ENCODE measurements at places on chromosomes 16 and 17.

- no peak for DNase-seq
These were observed 35.7 kb downstream of the ATF7IP2 start for GRCh38 chr16:10421596-10421995.

DNA sequence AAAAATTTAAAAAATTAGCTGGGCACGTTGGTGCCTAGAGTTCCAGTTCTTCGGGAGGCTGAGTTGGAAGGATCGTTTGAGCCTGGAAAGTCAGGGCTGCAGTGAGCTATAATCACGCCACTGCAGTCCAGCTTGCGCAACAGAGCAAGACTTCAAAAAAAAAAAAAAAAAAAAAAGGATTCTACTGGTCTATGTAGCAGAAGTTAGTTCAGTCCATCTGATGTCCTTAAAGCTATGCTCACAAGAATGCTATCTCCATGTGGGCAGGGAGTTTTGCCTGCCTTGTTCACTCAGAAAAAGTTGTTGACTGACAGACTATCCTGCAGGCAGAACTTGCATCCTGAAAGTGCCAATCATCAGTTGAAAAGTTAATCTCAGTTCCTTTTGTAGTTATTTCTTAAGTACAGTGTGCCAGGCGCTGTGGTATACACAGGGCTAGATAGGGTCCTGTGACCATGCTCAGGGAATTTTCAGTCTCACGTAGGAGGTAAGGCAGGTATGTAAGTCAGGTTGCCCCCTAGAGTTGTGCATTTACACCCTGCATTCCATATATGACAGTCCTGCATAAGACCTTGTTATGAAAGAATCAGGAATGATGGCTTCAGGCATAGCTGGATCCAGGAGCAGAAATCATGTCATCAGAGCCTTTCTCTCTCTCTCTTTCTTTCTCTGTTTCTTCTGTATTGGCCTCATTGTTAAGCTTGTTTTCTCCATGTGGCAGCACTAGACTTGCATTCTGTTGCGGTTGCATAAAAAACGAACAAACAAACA is 7.6 kb downstream of the SYT17 start:
- no peak for DNase-seq

- DNase-seq, result no peak
These were observed 23.5 kb upstream of the ALOX15 start for GRCh38 chr17:4665027-4665426.

DNA sequence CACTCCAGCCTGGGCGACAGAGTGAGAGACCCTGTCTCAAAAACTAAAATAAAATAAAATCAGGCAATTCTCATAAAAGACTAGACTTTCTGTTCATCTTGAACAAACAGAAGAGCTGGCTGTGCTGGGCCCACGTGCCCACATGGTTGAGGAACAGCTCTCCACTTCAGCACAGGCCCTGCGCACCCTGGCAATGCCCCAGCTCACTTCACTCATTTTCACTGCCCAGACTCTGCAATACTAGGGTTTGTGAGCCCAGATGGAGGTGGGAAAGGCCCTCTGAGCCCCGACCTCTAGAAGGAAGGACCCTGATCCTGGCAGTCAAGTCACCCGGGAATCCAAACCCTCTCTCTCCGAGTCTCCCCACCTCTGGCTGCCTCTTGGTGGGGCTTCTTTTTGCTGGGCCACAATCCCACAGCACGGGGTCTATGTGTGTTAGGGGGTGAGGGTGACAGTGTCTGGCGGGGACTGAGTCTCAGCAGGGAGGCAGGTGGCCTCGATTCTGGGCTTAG is 14.8 kb downstream of the MYLK3 start:
- no peak for DNase-seq

GRCh38 chr16:10077861-10078260 is 104.4 kb downstream of the GRIN2A start:
- DNase-seq, result no peak

GRCh38 chr17:19670908-19671307 is 22.4 kb downstream of the ALDH3A2 start:
- DNase-seq, result no peak

DNA sequence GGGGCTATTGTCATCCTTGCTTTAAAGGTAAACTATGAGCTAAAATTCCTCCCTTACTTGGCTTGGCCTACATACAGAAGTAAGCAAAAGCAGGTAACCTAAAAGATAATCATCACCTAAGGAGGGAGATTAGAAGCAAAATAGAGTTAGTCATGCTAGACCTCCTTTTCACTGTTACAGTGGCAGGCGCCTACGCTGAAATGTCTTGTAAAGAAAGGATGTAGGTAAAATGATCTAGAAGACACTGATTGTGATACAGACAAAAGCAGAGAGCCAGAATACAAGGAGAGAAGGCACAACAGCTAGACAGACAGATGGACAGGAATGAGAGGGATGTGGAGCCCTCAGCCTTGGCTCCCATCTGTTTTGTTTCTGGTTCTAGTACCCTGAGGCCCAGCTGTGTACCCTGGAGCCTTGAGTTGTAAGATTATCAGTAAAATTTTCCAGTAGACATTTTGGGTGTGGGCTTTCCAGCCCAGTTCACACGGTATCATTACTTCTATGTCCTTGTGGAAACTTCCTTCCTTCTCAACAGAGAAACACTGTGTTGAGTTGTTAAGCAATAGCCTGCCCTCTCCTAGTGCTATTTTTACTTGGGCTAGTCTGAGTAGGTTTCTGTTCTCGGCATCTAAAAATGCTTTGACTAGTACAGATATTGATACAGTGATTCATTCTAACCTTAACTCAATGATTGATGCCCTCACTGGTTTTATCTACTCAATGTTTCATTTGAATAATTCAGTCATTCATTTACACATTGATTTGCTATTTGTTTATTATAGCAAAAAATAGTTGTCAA is 7.7 kb upstream of the C16orf78 start:
- DNase-seq, result no peak

GRCh38 chr17:79183293-79184158 is 108.9 kb downstream of the ENGASE start:
- no peak for DNase-seq

- DNase-seq, result peak; percentile 23
These were observed 20.6 kb downstream of the TPPP3 start for GRCh38 chr16:67372664-67373063.

DNA sequence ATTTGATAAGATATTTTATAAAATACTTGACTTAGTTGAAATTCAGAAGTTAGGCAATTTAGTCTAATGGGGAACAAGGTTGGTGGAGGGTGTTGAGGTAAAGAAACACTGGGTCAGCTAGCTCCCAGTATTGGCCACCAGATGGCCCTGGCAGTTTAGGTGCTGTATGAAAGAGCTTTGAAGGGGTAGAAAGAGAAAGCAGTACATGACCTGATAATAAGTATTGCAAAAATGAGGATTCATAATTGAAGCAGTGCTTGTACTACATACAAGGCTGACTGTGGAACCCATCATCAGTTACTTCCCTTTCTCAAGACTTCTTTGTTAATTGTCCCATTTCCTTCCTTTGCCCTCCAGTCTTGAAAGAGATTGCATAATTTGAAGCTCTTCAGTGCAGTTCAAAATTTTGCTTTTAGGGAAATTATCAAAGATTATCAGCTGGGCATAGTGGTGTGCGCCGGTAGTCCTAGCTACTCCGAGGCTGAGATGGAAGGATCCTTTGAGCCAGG is 29.4 kb downstream of the TANC2 start:
- peak; percentile 48 for DNase-seq

- no peak for DNase-seq
These were observed 17.8 kb downstream of the IRX3 start for GRCh38 chr16:54268766-54269165.

DNA sequence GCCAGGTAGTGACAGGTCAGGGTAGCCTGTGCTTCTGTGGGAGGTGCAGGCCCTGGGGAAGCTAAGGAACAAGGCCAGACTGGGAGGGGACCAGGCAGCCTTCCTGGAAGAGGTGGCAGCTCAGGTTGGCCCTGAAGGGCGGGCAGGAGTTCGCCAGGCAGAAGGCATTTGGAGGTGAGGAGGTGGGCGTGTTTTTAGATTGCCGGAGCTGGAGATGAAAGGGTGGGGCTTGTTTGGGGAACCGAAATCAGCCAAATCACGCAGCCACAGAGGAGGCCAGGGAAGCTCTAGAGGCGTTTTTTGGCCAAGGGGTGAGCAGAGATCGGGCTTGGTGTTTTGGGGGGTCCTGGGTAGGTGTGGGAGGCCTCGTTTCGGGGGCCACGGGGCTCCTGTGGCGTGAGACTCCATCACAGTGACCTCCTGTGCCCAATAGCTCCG is 7.6 kb downstream of the ADCY7 start:
- no peak for DNase-seq

DNA sequence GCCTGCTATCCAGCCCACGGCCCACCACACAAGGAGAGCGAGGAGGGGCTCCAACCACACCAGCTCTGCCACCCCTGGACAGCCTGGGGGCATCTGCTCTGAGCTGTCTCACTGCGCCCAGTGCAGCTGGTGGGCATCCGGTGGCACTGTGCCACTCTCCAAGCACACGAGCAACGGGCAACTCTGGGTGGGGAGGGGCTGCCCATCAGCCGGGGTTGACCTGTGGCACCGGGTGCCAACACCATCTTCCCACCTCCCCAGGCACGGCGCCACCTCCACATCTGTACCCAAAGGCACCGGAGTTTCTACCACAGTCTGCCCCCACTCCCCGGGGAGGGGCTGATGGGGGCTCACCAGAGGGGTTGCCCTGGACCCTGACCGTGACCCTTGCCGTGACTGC is 241.8 kb downstream of the RBFOX3 start:
- no peak for DNase-seq

GRCh38 chr16:53515811-53516210 is 12.8 kb upstream of the AKTIP start:
- DNase-seq, result peak; percentile 78

DNA sequence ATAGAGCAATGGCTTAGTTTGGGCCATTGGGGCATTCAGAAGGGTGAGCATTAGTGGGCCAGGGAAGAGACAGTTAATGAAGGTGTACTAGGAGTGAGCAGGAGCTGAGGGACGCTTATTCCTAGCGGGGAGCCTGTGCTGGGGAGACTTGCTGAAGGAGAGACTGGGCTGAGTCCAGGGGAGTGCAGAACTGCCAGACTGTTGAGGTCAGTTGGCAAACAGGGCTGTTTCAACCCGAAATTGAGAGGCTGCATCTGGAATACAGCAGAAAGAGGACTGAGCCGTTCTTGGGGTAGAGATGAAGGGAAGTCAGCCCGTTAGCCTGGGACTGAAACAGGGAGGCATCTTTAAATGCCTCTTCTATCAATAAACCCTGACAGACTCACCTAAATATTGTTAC is 33.2 kb downstream of the MAP2K6 start:
- no peak for DNase-seq

- DNase-seq, result no peak
These were observed 38.7 kb upstream of the RHOT1 start for GRCh38 chr17:32103476-32104113.

DNA sequence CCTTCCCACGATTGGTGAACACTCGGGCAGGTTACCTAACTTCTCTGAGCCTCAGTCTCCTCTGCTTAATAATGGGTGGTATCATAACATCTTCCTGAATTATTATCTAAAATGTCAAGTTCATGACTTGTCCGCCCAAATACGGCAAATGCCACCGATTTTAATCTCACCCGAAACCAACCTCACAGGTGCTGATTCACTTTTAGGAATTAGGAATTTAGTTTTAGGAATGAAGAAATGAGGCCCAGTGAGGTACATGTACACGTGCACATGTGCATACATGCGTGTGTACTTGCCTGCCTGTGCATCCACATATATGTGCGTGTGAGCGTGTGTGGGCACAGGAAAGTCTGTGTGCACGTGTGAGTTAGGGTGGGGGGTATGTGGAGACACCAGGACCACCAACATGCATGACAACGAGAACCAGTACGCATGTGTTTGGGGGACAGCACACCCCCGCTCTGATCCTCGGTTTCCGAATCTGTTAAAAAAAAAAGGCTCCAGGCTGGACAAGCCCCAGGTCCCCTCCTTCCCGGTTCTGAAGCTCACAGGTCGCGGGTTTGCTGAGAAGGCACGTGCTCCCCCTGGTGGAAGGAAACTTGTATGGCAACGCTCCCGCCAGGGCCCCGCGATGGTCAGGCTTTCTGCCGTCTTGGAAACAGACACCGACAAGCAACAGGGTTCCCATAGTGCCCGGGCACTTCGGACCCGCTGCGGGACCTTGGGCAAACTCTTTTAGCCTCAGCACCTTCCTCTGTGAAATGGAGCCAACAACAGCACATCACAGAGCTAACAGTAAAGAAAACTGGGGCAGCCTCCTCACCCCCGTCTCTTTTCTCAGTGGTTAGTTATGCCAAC is 219.2 kb downstream of the RBFOX3 start:
- peak; percentile 18 for DNase-seq

DNA sequence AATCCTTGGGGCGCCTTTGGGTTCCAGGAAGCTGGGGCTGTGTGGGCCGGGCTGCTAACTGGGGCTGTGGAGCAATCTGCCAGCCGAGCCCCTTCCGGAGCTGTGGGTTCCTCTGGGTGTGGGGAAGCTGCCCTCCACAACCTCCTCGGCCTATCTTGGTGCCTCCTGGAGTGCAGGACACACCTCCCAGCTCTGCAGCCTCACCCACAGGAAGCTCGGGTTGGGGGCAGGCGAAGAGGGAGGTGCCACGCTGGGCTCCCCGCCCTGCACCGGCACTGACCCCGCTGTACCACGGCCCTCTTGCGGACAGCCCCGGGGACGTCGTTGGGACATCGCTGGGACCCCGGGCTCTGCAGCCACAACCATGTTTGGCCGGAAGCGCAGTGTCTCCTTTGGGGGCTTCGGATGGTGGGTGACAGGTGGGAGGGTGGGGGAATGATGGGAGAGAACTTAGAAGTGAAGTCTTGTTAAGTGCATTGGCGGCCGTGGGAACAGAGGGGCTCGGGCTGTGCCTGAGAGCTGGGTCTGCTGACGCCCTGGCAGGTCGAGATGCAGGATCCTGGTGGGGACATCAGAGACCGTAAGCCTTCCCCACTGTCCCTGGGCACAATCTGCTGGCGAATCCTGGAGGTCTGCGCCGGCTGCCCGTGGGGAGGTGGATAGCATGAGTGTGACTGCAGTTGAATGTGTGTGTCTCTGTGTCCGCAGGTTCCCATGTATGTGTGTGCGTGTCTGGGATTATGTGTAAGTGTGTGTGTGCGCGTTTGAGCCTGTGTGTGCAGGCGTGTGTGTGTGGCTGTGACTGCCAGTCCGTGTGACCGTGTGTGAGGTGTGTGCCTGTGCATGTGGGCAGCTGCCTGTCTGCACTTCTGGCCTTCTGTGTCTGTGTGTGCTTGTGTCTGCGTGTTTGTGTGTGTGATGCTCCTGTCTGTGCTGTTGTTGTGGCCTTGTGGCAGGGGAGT is at the start of gene RAP1GAP2:
Gene RAP1GAP2, plus strand, starts transcription at position 275 of the 962 bp plus-strand sequence. Its CDS starts 90 bp downstream, at position 365.
- DNase-seq, result no peak

- DNase-seq, result no peak
These were observed 547.2 kb downstream of the KCNJ2 start for GRCh38 chr17:70716551-70716950.

DNA sequence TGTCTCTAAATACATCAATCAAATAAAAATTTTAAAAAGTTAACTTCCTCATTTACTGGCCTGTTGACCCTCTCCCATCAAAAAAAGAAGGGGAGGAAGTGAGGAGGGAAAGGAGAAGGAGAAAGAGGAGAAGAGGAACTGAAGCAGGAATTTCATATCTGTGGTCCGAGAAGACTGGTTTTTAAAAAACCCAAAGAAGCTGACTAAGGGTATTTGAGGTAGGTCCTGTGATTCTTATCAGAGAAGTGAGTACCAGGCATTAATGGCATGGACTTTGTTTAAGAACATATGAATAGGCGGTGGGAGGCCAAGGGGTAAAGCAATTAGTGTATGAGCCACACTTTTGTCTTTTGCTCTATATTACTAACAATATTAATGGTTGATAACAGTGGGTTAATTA is 2.0 kb downstream of the SLC46A1 start:
- DNase-seq, result no peak

GRCh38 chr17:79932451-79933306 is 93.4 kb upstream of the CBX4 start:
- DNase-seq, result no peak

GRCh38 chr16:17229766-17230165 is 241.0 kb downstream of the XYLT1 start:
- no peak for DNase-seq

GRCh38 chr16:14196011-14196410 is 124.9 kb downstream of the MRTFB start:
- peak; percentile 64 for DNase-seq

Data from dermis microvascular lymphatic vessel endothelial cell (primary cell).